Brain (organoid and tissue), 16 donors: ENCODE measurements at places on chromosomes 7 and 10. TPM values are rescaled to one million over a fixed set of nuclear protein-coding genes. Genes with fewer than 3 reads are reported as not detected.

GRCh38 chr10:98901441-98902110, 334.1 kb downstream of the HPSE2 start:
- no peak for DNase-seq

PDE1C gene
- 7.2 TPM for polyA plus RNA-seq

DNA sequence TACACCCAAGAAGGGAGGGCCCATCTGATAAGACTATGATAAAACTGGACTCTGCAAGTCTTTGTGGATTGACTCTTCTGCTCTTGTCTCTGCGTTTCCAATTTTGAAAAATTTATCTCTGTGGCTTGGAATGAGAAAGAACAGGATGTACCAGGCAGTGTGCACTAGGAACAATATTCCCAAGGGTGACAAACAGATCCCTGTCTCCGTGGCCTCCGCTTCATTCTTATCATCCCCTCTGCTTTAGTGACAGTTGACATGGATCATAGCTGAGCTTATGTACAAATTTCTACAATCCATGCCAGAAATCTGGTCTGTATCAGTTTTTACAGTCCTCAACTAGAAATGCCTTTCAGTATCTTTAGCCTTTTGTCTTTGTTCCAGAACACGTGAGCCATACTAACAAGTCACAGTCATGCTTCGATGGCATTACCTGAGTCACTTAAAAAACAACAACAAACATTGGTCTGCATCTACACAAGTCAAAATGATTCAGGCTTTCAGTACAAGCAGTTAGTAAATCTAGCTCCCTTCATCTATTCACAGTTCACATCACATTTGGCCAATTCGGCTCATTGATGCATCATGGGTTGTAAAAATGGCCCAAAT, 393.6 kb upstream of the CELF2 start:
- no peak for DNase-seq

HHEX gene
- polyA plus RNA-seq = 5.1 TPM

SPDYE1 gene
- not detected for polyA plus RNA-seq

DNA sequence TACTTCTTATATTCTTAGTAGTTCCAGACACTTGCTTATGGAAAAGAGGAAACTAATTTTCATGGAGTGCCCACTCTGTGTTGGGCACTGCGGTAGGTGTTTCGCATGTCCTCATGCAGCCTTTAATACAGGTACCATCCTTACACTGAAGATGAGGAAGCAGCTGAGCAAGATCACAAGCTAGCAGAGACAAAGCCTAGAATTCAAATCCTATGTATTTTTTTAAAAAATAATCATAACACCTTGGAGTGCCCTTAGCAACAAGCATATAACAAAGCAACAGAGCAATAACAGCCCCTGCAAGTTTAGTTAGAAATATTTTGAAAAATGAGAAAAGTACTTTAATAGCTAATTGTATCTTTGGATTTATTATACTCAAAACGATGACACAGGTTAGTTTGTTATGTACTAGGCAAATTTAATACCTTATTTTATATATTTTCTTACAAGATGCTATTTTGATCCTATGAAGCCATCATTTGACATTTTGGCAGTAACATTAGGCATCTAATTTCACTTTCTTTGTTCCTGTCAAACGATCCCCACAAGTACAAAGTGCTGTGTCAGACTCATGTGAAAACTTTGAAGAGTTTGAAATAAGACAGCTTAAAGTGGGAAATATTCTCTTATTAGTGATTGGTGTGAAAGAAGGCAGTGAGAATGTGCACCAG, 245.8 kb downstream of the CDK14 start:
- no peak for DNase-seq

DNA sequence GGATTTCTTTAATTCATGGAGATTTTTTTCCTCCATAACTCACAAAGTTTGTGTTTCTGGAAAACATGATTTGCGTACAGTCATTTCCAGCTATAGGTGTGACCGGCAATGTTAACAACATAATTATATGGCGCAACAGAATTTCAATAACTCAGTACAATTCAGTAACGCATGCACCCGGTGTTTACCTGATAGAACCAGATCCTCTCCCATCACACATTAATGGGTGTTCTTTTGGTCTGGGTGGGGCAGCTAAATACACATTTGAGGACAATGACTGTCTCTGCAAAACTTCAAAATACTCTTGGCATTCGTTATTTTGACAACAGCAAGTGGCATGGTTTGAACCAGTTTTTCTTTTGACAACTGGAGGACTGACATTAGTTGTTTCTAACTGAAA, 102.3 kb downstream of the KLF6 start:
- no peak for DNase-seq

- DNase-seq = peak; percentile 28
Observed at GRCh38 chr10:57579926-57580325, 687.8 kb downstream of the IPMK start.

MACROH2A2 gene
- polyA plus RNA-seq = 111 TPM

DNA sequence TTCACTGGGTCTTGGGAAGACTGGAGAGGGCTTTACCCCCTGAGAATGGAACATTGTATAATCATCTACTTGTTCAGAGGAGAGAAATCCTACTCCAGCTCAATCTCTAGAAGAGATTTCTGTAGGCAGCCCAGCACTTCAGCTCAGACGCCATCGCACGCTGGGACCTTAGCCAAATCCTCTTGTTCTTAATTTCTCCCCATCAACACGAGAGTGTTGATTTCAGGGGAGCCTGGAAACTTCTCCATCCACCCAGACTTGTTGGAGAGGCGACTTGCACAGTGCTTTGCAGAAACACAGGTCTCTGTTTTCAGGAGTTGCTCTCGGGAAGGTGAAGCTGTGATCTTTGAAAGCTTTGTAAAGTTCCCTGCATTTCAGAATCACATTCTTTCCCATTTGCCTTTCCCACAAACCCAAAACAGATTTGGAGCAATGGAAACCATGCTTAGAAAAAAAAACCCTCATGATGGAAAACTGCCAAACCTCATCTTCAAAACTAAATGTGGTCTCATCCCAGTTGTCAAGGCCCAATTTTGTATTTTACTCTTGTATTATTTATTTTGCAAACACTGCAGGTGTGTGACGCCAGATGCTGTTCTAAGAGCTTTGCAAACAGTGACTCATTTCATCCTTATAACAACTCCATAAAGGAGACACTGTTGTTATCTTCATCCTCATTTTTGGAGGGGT, 60.9 kb downstream of the CALML3 start:
- DNase-seq = peak; percentile 45

KNDC1 gene
- 12.0 TPM for polyA plus RNA-seq

GRCh38 chr7:39211581-39211980, 233.9 kb downstream of the POU6F2 start:
- no peak for DNase-seq

CASP2 gene
- polyA plus RNA-seq = 37.1 TPM

POU6F2 gene
- polyA plus RNA-seq = 2.1 TPM

DNA sequence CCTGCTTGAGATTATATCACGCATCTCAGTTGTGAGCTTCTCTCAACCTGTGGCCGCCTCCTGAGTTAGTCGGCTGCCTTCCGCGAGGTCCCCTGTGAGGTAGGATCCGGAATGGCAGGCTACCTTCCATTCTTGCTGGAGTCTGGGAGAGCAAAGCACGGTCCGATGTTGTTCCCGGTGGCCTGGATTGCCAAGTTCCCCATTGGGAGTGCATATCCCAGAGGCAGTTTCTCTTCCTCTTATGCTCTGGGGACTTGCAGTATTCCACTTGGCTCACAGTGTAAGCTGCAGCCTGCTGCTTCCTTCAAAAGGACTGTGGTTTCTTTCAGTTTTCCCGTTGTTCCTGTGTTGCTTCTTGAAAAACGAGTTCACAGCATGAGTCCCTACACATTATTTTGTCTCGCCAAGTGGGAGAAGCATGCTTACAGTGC, 225.4 kb upstream of the ZWINT start:
- peak; percentile 68 for DNase-seq

GRCh38 chr7:155269766-155270585, 27.7 kb upstream of the INSIG1 start:
- no peak for DNase-seq

DNA sequence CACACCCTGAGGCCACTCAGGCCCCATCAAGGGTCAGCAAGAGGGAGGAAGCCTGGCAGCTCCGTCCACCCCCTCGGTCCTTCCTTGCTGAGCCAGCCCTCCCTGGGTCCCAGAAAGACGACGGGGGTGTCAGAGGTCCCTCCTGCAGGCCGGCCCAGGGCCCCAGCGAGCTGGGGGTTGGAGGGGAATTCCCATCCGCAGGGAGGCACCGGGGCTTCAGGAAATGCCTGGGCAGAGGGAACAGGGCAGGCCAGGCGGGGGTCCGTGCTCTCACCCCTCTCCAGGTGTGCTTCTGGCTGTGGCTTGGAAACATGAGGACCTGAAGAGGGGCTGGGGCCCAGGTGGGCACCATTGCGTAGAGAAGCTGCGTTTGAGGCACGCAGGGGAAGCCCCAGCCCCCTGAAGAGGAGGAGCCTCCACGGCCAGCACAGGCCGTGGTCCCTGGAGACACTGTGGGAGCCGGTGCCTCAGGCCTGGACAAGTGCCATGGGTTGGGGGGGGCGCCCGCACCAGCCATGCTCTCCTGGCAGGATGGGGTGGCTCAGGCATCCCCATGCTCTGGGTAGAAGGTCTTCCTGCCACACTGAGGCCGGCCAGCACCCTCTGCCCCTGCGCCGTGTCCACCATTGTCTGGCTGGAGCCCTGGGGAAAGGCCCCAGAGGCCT, 66.7 kb downstream of the PDGFA start:
- DNase-seq = no peak

- no peak for DNase-seq
Observed at GRCh38 chr7:31175672-31176071, 123.6 kb downstream of the ADCYAP1R1 start.

DNA sequence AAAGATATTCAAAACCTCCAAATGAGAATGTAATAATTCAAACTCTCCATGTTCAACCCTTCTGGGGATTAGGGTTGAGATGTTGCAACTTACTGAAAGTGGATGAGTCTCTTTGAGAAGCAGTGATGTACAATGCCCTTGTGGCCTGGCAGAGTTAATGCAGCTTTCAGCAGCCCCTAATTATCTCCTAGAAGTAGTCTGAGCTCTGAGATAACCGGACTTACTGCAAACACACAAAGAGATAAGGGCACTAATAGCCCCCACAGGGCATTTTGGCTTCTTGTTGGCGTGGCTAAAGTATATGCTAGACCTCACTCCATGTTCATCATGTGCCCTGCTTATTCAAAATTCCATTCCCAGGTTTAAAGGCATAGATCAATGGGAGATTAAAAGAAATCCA, 404.7 kb downstream of the NEBL start:
- no peak for DNase-seq

GRCh38 chr7:140404565-140405065, 757 bp downstream of the RAB19 start:
- peak; percentile 21 for DNase-seq

GRCh38 chr10:116784651-116785050, 42.3 kb upstream of the HSPA12A start:
- DNase-seq = no peak

EIF5AL1 gene
- 0.53 TPM for polyA plus RNA-seq

VWA2 gene
- polyA plus RNA-seq = 8.3 TPM

KLHL7 gene
- polyA plus RNA-seq = 29.9 TPM

DNA sequence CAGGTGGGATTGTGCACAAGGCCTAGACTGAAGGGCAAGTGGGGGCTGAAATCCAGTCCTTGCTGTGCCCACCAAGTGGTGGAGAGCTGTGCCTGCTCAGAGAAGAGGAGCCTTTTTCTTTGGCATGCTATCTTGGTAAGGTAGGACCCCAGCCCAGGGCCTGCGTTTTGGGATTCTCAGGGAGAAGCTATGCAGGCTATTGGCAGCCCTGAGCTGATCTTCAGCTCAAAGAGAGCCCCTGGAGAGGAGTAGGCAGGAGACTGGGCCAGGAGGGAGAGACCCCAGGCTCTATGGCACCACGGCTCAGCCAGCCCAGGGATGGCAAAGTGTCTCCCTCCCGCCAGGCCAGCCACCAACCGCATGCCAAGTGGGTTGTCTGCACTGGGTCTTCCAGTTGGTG, 119.2 kb upstream of the PCBD1 start:
- no peak for DNase-seq

DNA sequence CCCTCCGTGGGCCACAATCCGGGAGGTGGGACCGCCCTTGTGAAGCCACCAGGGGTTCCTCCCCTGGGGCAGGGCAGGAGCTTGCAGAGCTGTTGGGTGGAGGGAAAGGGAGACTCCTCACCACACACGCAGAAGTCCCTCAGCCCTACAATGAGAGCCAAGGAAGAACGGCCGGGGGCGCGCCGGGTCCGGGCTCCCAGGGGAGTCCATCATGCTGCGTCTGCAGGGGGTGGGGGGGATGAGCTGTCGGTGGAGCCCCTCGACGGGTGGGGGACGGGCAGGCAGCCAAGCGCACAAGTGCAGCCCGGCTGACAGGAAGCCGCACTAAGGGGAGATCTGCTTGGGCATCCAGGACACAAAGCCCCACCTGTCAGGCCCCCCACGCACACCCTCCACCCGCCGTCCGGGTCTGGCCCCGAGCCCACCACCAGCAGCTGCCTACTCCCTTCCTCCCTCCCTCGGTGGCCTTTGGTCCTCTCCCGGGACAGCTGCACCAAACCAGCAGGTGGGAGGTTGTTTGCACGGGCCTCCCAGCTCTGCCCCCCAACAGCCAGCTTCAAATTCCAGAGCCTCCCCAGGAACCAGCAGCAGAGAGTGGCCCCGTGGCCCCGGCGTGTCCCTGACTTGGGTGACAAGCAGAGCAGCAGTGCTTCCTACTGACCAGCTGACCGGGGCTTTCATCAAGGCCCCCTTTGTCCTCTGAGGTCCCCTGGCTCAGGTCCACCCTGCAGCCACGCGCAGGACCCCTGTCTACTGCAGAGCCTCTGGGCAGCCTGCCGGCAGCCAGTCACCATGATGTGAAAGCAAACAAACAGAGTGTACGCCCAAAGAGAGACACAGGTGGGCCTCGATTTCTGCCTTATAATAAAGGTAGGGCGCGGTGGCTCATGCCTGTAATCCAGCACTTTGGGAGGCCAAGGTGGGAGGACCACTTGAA, 50.3 kb downstream of the HIP1 start:
- peak; percentile 70 for DNase-seq

- DNase-seq = peak; percentile 60
Observed at GRCh38 chr10:97791824-97792721, 20.3 kb upstream of the SFRP5 start.
